ENCODE measurements at places on chromosomes 1 and 21.

DNA sequence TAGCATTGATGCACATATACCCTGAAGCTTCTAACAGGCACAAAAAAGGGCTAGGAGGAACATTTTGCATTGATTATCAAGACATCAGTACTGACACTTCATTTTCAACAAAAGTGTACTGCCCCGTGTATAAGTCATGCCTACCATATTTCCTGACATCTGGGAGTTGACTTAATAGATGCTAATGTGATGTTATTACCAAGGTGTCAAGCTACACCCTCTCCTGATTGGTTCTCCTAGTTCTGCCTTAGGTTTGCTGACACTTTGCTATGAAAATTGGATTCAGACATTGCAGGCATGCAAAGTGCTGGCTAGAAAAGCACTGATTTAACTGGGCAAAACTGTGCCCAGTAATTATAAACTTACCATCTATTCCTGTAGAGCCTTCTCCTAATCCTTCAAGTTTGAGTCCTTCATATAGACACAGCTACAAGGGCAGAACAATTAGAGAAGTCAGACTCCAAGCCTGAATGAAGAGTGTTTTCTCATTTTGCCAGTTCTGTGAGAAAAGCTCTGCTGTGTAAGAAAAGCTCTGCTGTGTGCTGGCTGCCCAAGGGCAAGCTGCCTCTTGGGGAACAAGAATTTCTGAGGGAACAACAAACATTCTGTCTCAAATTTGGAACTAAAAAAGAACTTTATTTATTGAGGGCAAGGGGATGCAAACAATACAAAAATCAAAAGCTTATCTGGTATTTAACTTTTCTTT lies 11.2 kb downstream of the S100A10 start:
- no peak for DNase-seq

DNA sequence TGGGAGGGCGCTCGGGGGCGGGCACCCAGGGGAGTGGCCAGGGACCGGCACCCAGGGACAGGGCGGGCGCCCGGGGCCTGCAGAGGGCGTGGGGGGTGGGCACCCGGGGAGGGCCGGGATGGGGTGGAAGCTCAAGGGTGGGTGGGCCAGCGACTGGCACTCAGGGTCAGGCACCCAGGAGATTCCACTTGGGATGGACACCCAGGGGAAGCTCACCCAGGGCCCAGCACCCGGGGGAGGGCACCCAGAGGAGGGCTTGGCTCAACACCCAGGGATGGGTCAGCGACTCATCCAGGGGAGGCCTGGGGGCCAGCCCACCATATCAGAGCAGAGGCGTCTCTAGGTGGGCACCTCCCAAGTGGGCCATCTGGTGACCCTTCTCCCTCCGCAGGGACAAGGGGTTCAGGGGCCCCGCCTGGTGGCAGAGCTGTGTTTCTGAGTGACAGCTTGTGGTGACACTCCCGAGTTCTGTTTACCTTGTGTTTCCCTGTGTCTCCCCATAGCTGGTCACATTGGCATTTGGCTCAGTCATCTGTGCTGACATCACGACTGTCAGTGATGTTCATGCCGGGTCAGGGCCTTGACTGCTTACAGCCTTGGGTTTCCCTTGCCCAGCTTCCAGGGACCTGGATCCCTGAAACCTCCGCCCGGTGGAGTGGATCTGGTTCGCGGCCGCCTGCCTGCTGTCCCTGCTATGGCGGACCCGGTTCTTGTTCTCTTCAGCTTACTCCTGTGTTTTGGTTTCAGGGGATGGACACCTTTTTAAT lies 749 bp downstream of the IBA57 start:
- no peak for DNase-seq

DNA sequence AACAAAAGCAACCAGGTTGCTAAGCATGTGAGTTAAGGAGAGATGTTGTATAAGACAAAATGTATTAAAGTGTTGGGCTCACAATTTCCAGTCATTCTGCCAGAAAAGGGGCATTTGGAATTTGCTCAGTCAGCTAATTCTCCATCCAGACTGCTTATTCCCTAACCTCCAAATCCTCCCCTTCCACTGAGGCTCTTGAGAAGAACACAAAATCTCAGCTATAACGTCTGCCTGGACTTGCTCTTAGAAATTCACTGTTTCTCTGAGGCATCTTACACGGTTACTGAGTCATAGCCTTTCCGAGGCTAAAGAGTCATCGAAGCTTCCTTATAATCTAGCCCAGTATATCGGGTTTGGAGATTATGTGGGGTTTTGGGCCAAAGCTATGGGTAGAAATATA lies 548.2 kb upstream of the ADGRL4 start:
- DNase-seq = no peak

DNA sequence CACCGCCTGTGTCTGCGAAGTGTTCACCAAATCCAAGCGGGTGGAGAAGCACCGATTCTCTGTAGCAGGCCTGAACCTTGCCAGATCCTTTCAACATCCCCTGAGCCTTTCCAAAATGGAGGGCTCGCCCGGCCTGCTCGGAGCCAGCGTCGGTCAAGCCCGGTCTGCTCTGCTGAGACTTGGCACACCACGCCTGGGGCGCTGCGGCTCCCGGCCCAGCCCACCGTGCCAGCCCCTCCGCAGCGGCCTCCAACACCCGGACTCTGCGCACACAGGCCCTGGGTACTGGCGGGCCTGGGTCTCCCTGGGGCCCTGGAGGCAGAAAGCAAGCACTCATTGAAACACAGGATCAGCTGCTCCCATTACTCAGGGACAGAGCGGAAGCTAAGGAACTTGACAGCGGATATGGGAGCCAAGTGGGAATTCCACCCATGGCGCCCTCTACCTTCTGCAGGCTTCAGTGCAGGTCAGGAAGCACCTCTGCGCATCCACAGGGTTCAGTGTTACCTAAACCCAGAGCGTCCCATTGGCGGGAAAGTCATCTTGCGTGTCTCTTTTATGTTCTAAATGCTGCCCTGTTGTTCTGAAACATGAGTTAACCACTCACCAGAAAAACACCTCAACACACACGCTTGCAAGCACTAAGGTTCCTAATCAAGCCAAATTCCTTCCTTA lies 159.9 kb downstream of the ZBTB18 start:
- no peak for DNase-seq

DNA sequence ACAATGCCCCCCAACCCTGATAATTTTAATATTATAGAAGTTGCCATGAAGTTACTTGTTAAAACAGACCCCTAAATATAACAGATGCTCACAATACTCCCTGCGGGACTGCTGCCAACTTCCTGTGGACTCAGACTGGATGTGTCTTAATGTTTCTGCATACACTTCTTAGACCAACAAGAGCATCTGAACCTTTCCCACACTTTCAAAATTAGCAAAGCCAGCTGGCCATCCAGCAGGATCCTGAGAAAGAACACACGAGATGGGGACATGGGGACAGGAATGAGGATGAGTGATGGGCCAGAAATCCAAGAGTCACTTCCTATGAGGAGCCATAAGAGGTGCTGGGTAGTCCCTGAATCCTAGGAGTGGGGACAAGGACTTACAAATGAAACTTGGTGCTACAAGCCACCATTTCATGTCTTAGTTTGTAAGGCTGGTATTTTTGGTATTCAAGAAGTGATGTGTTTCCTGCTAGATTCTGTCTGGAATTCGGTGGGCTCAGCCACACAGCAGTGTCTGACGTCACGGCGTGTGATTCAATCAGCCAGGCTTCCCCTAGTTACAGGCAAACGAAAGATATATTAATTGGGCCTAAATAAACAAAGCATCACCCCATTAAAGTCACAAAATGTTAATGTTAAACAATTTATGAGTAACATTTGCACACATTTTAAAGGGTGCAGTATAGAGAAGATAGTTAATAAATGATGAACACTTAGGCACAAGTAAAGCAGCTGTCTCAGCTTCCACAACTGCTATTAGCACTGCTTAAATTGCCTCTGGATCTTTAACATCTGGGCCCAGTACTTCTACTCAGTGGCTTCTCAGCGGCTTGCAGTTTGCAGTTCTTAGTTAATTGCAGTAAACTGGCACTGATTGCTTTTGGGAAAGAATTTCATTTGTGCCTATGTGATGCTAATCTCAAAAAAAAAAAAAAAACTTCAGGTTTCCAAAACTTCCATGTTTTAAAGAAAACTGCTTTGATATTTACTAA lies 41.2 kb upstream of the RGS8 start:
- no peak for DNase-seq

Data from NCI-H510A treated with DMSO at 0.1 percent for 48 hours (cell line).